ENCODE measurements at places on chromosomes 3 and 15.

DNA sequence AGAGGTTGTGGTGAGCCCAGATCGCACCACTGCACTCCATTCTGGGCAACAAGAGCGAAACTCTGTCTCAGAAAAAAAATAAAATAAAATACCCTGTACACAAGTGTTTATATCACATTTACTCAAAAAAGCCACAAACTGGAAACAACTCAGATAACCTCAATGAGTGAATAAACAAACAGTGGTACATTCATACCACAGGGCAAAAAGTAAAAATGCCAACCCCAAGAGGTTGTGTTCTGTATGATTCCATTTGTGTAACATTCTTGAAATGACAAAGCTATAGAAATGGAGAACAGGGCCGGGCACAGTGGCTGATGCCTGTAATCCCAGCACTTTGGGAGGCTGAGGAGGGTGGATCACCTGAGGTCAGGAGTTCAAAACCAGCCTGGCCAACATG lies 12.9 kb downstream of the EDC3 start:
- no peak for DNase-seq

DNA sequence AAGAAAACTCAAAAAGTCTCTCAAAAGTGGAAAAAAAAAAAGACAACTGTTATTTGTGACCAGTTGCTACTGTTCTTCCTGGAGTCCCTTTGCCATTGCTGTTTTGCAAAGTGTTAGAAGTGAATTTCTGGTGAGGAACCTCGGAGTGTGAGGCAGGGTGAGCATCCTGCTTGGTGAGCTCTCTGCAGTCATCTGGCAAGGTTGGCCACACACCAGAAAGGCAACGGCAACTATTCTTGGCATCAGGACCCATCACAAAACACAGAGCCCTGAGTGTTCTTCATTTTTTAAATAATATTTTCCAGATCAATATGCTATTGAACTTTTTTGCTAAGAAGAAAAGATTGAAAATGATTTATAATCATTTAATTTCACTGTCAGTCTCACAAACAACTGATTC lies 60.7 kb downstream of the CGNL1 start:
- DNase-seq = no peak

GRCh38 chr3:120350401-120350941 lies 1.3 kb upstream of the LRRC58 start:
- DNase-seq = no peak

- DNase-seq = peak; percentile 51
Measured at GRCh38 chr15:43776101-43776717, 557 bp downstream of the ELL3 start.

GRCh38 chr3:128128251-128128650 lies 4.6 kb upstream of the RUVBL1 start:
- no peak for DNase-seq

GRCh38 chr3:25885544-25885943 lies 95.7 kb downstream of the OXSM start:
- no peak for DNase-seq

DNA sequence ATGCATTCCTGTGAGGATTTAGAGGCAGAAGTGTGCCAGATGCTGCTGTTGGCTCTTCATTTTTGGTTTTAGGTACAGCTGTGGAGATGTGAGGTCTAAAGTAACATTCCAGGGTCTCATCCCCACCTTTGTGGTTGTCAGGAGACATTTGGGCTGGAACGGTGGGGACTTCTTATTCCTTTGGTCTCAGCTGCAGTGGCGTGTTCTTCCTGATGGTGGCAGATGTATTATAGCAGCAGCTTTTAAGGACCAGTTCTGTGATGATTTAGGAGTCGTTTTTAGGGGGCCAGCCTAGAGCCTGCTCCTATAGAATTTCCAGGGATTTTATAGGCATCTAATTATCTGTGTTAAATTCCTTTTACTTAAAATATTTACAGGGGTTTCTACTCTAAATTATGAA lies 221.0 kb upstream of the EOMES start:
- peak; percentile 5 for DNase-seq

DNA sequence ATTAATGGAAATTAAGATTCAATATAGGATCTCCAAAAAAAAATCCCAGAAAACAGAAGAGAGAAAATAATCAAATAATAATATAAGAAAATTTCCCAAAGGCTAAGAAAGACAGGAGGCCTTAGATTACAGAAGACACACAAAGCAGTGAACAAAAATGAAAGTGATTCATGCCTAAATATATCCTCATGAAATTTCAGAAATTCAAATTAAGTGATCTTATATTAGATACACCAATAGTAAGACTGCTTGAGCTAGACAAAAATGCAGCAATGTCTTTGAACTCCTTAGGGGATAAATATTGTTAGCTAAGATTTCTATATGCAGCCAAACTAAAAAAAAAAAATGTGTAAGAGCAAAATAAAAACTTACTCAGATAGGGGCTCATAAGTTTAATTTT lies 44.6 kb upstream of the ARPP21 start:
- no peak for DNase-seq

DNA sequence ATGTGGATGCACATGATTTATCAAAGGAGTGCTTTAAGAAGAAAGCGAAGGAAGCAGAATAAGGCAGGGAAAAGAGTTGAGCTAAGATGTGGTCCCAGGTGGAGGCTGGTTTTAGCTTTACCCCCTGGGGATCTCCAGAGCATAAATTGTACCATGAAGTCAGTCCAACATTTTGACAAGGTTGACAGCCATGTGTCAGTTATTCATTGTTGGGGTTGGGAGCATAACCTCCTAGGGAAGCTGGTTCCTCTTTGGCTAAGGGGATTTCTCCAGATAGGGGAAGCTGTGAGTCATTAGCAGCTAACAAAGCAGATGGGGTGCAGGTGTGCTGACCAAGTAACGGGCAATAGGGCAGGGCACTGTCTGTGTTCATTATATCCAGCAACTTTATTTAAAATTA lies 123.7 kb upstream of the IGSF10 start:
- DNase-seq = peak; percentile 20

- DNase-seq = no peak
Measured at GRCh38 chr3:10437272-10437994, 68.0 kb downstream of the ATP2B2 start.

Data from NCI-H1417 (cell line).